ENCODE measurements at places on chromosomes 13 and 19.
A peak's percentile ranks its signal among the peaks of the same experiment; 100 is the strongest.

DNA sequence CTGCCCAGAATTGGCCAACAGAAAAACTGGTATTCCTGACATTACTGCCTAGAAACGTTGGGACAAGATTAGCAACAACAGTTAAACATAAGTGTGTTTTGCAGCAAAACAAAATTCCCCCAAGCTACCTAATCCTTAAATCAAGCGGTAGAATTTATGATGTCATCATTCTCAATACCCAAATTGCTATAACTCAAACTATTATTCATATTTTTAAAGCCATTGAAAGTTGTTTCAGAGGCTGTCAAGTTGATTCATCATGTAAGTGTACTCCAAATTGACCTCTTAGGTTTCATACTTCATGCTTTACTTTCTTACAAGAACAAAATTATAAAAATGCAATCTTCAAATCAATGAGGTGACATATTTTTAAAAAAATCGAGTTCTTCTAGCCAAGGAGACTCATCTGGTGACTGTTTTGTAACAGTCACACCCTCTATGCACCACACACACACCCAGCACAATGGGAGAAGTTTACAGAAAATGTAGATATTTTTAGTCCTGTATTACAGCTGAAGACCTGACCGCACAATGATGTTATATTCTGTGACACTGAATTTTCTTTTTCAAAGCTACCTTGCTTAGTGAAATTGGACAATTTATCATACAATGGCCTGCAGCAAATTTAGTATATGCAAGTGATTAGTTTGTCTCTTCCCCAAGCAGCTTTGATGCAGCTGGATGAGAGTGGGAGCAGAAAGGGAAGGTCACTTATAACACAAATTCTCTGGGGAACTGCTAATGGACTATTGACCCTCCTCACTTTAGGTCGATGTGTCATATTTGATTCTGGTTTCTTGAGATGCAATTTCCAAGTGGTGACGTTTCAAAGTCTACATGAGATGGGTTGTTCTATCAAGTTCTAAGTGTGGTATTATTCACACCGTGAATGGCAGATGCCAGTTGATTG is 345.3 kb upstream of the OBI1 start:
- DNase-seq, result no peak

DNA sequence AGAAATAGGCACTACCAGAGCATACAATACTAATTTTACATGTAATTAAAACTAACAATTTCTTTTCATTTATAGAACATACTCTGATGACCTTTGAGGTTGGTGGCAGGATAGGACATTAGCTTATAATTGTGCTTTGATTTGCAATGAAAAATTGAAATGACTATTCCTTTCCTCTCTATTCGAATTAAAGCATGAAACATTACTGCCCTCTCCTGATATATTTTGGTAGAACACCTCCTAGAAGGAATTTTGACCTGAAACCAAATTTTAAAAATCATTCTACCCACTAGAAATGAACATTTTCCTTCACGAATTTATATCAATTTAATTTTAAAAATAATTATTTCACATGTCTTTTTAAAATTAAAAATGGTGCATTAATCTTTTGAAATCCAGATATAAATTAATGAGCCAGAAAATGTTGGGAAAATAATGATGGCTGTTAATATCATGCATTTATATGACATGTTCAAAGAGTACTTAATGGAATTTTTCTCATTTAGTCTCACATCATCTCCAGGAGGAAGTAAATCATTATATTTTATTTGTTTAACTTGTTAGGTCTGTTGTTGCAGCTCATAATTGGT is 556.3 kb upstream of the ARGLU1 start:
- peak; percentile 33 for DNase-seq

DNA sequence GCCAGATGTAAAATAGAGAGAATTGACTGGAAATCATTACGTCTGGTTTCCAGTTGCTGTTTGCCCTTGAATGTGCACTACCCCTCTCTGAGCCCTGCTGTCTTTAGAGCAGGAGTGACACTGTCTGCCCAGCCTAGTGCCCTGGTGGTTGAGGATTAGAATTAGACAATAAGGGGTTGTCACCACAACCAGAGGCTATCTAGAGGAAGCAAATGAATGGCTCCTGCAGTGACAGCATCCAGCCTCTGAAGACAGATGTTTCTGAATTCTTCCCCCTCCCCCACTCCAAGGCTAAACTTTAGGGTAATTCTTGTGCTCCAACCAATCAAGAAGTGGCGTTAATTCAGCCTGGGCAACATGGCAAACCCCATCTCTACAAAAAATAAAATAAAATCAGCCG is 2.0 kb downstream of the RAB8A start:
- peak; percentile 70 for DNase-seq

GRCh38 chr13:39310961-39311360 is 272.7 kb downstream of the NHLRC3 start:
- no peak for DNase-seq
